Activated naive CD8-positive, alpha-beta T cell treated with anti-CD3 and anti-CD28 coated beads, Interleukin-2, amount 10 ng/mL, durations not matched to agents 7 days and 5 days (primary cell): ENCODE measurements at places on chromosomes 5 and 9. TPM values are rescaled to one million over a fixed set of nuclear protein-coding genes. Genes with fewer than 3 reads are reported as not detected.

Gene RLN1
- total RNA-seq, result 2.9 TPM

Gene FABP6
- total RNA-seq, result not detected

Gene SPACA9
- 6.3 TPM for total RNA-seq

Gene KCNV2
- not detected for total RNA-seq

Gene EMB
- total RNA-seq, result 188 TPM

Gene FCN2
- not detected for total RNA-seq

Gene DPM2
- 54.2 TPM for total RNA-seq

Gene FLT4
- 11.6 TPM for total RNA-seq

Gene PCDHGA3
- 0.14 TPM for total RNA-seq

Gene ALDH7A1
- 3.2 TPM for total RNA-seq

Gene CAAP1
- total RNA-seq, result 18.6 TPM

DNA sequence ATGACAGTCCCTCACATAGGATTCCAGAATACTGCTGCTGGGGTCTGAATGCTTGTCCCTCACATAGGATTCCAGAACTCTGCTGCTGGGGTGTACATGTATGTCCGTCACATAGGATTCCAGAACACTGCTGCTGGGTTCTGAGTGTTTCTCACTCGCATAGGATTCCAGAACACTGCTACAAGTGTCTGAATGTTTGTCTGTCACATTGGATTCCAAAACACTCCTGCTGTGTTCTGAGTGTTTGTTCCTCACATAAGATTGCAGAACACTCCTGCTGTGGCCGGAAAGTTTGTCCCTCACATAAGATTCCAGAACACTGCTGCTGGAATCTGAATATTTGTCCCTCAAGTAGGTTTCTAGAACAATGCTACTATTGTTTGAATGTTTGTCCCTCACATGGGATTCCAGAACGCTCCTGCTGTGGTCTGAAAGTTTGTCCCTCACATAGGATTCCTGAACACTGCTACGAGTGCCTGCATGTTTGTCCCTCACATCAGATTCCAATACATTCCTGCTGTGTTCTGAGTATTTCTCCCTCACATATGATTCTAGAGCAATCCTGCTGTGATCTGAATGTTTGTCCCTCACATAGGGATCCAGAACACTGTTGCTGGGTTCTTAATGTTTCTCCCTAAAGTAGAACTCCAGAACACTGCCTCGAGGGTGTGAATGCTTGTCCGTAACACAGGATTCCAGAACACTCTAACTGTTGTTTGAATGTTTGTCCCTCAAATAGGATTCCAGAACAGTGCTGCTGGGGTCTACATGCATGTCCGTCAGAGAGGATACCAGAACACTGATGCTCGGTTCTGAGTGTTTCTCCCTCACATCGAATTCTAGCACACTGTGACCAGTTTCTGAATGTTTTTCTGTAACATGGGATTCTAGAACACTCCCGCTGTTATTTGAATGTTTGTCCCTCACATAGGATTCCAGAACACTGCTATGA lies 200.4 kb downstream of the FOXD4L6 start:
- H3K4me3 ChIP-seq, result no peak overlapping the region
- DNase-seq, result no peak
- H3K27ac ChIP-seq, result no peak overlapping the region
- no peaks in the 10 kb centered on the region for H3K36me3 ChIP-seq

DNA sequence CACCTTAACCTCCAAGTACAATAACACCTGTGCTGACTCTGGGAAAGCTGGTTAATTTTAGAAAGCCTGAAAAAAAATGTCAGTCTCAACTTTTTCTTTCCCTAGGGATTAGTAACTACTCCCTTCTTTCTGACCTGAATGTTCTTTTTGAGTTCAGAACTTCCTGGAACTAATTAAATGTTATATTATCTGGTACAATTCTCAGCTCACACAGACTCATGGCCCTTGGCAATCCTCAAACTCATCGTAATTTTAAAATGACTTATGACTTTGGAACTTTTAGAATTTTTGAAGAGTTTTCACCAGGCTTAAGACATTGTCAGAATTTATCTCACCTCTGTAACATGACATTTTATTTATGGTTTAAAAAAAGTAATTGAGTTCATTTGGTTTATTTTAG lies 315.0 kb downstream of the FER start:
- H3K4me3 ChIP-seq, result no peak overlapping the region
- no peak overlapping the region for H3K27ac ChIP-seq
- H3K27me3 ChIP-seq, result no peaks in the 10 kb centered on the region
- no peak for DNase-seq
- no peaks in the 10 kb centered on the region for H3K36me3 ChIP-seq

- H3K36me3 ChIP-seq, result no peaks in the 10 kb centered on the region
- no peak for DNase-seq
- peaks cover 18% of the 10 kb centered on the region for H3K27me3 ChIP-seq
- no peaks in the 10 kb centered on the region for H3K4me1 ChIP-seq
Measured at GRCh38 chr5:96254980-96255691, 177.9 kb downstream of the PCSK1 start.

DNA sequence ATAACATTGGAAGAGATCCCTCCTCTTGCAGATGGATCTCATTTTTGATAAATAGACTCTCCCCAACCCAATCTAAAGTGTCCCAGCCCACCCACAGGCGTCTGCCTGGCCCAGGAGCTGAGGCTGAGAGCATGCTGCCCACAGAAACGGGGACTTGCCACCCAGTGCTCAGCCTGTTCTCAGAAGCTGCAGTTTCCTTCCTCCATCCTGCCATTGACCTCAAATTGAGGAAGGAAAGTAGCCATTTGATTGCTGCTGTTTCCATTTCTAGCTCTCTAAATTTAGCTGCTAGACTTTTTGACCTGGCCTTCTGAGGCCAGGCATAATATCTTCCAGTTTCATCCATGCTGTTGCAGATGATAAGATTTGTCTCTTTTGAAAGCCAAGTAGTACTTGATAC lies 31.1 kb upstream of the FRMD3 start:
- no peak for DNase-seq
- no peak overlapping the region for H3K27ac ChIP-seq
- H3K4me1 ChIP-seq, result peaks cover 8% of the 10 kb centered on the region
- H3K4me3 ChIP-seq, result no peak overlapping the region
- no peaks in the 10 kb centered on the region for H3K27me3 ChIP-seq

GRCh38 chr9:130402645-130403440 lies 41.9 kb upstream of the ASS1 start:
- no peaks in the 10 kb centered on the region for H3K4me1 ChIP-seq
- H3K27ac ChIP-seq, result no peak overlapping the region
- DNase-seq, result no peak
- no peaks in the 10 kb centered on the region for H3K36me3 ChIP-seq

GRCh38 chr5:80246001-80246758 lies 9.7 kb downstream of the SERINC5 start:
- no peak overlapping the region for H3K27ac ChIP-seq
- H3K27me3 ChIP-seq, result no peaks in the 10 kb centered on the region
- peak overlapping the region; percentile 52 for H3K4me3 ChIP-seq
- peaks cover 41% of the 10 kb centered on the region for H3K36me3 ChIP-seq
- peaks cover 49% of the 10 kb centered on the region for H3K4me1 ChIP-seq

DNA sequence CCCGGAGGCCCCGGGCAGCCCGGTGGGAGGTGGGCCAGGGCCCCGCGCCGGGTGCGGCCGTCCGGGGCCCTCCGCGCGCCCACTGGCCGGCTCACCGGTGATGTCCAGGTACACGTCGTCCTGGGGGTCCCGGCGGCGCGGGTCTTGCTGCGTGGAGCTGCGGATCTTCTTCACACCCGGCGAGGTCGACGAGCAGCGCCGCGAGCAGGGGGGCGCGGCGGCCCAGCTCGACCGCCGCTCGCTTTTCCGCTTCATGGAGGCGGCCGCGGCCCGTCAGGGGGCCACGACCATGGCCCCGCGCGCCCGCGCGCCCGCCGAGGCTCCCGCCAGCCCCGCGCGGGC lies 548 bp downstream of the CDC14B start:
- no peak for DNase-seq
- H3K27me3 ChIP-seq, result peaks cover 61% of the 10 kb centered on the region
- H3K4me3 ChIP-seq, result no peak overlapping the region
- H3K4me1 ChIP-seq, result peaks cover 8% of the 10 kb centered on the region
- no peak overlapping the region for H3K27ac ChIP-seq

- H3K36me3 ChIP-seq, result no peaks in the 10 kb centered on the region
- no peak for DNase-seq
- H3K4me3 ChIP-seq, result no peak overlapping the region
- peaks cover 32% of the 10 kb centered on the region for H3K27me3 ChIP-seq
Measured at GRCh38 chr5:115470921-115471320, 73.7 kb downstream of the FEM1C start.

DNA sequence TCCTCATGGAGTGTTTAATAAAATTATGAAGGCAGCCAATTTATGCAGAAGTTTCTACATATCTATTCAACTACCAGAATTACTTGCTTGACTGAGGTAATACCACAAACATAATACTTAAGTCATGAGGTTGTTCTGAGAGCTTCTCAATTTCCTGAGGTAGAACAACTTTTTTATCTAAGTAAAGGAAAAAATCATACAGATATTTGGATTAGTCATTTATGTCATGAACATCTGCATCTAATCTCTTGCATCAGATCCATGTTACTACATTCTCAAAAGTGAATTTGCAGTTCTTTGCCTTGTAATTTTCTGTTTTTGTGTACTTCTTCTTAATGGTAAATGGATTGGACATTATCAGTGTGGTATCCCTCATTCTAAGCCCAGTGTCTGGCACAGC lies 60.4 kb upstream of the RGMB start:
- no peak overlapping the region for H3K4me3 ChIP-seq
- DNase-seq, result no peak
- H3K27me3 ChIP-seq, result no peaks in the 10 kb centered on the region
- H3K27ac ChIP-seq, result no peak overlapping the region
- H3K36me3 ChIP-seq, result no peaks in the 10 kb centered on the region

- H3K36me3 ChIP-seq, result no peaks in the 10 kb centered on the region
- no peaks in the 10 kb centered on the region for H3K27me3 ChIP-seq
- H3K4me3 ChIP-seq, result no peak overlapping the region
- DNase-seq, result no peak
Measured at GRCh38 chr5:116281309-116281708, 196.5 kb downstream of the COMMD10 start.

DNA sequence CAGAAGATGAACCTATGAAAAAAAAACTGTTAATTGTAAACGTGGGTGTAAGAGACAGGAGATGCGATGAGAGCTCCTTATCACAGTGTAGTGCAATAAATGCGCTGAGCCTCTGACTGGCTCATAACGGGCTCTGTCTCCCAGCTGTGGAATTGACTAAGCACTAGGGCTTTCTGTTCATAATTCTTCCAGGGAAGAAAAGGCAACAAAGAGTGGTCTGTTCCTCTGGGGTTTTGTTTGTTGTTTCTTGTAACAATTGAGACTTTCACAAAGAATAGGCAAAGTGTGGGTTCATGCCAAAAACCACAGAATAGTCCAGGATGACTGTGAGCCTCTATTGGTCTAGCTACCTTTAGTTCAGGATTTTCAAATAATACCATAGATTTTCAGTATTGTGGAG lies 39.4 kb downstream of the UBE2QL1 start:
- H3K4me3 ChIP-seq, result no peak overlapping the region
- no peak overlapping the region for H3K27ac ChIP-seq
- H3K27me3 ChIP-seq, result peaks cover 9% of the 10 kb centered on the region
- H3K36me3 ChIP-seq, result no peaks in the 10 kb centered on the region

DNA sequence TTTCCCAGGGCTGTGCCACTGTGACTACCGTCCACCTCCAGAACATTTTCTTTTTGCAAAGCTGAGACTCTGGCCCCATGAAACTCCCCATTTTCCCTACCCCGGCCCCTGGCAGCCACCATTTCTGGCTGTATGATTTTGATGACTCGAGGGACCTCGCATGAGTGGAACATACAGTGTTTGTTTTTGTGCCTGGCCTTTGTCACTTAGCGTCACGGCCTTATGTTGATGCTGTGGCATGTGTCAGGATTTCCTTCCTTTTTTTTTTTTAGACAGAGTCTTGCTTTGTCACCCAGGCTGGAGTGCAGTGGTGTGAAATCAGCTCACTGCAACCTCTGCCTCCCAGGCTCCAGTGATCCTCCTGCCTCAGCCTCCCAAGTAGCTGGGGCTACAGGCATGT lies 42.7 kb downstream of the ASS1 start:
- no peak for DNase-seq
- no peaks in the 10 kb centered on the region for H3K36me3 ChIP-seq
- no peak overlapping the region for H3K27ac ChIP-seq
- H3K27me3 ChIP-seq, result peaks cover 14% of the 10 kb centered on the region
- no peaks in the 10 kb centered on the region for H3K4me1 ChIP-seq
- H3K4me3 ChIP-seq, result no peak overlapping the region

- DNase-seq, result no peak
- H3K4me3 ChIP-seq, result no peak overlapping the region
- peaks cover 18% of the 10 kb centered on the region for H3K4me1 ChIP-seq
- H3K27me3 ChIP-seq, result peaks cover 11% of the 10 kb centered on the region
- no peaks in the 10 kb centered on the region for H3K36me3 ChIP-seq
Measured at GRCh38 chr5:6770826-6771607, 57.8 kb downstream of the TENT4A start.

GRCh38 chr9:129786481-129786880 lies 16.5 kb upstream of the TOR1B start:
- H3K36me3 ChIP-seq, result no peaks in the 10 kb centered on the region
- H3K27me3 ChIP-seq, result peaks cover 20% of the 10 kb centered on the region
- peaks cover 7% of the 10 kb centered on the region for H3K4me1 ChIP-seq
- H3K27ac ChIP-seq, result no peak overlapping the region

GRCh38 chr5:141121985-141122384 lies 367 bp downstream of the PCDHB4 start:
- peaks cover 3% of the 10 kb centered on the region for H3K36me3 ChIP-seq
- no peaks in the 10 kb centered on the region for H3K4me1 ChIP-seq
- no peak overlapping the region for H3K4me3 ChIP-seq
- H3K27ac ChIP-seq, result no peak overlapping the region
- peaks cover 2% of the 10 kb centered on the region for H3K27me3 ChIP-seq
- no peak for DNase-seq

GRCh38 chr5:45411971-45412612 lies 284.1 kb downstream of the HCN1 start:
- H3K27ac ChIP-seq, result no peak overlapping the region
- DNase-seq, result no peak
- no peaks in the 10 kb centered on the region for H3K4me1 ChIP-seq
- H3K4me3 ChIP-seq, result no peak overlapping the region
- no peaks in the 10 kb centered on the region for H3K27me3 ChIP-seq

DNA sequence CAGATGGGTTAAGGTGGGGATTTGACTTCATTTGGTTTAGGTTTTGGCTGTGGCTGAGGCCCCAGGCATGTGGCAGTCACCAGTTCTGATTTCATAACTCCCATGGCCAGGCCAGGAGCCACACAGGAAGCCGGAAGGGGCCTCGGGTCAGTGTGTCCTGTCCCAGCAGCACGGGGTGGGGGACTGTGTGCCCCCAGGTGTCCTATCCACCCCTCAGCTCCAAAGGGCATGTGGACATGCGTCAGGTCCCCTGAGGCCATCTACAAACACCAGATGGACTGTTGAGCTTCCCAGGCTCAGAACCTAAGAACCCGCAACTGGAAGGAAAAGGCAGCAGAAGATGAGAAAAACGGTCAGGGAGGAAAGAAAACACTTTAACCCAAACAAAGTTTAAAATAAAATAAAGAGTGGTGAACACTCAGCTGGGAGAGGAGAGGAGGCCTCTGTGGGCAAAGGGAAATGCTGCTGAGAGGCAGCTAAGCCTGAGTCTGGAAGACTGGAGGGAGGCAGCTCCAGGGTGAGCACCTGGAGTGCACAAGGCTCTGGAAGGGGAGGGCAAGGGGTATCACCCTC lies 260.8 kb downstream of the AUH start:
- no peaks in the 10 kb centered on the region for H3K27me3 ChIP-seq
- peaks cover 11% of the 10 kb centered on the region for H3K36me3 ChIP-seq
- no peak for DNase-seq
- H3K27ac ChIP-seq, result peak overlapping the region; percentile 91
